ENCODE measurements at places on chromosomes 16 and 17.

DNA sequence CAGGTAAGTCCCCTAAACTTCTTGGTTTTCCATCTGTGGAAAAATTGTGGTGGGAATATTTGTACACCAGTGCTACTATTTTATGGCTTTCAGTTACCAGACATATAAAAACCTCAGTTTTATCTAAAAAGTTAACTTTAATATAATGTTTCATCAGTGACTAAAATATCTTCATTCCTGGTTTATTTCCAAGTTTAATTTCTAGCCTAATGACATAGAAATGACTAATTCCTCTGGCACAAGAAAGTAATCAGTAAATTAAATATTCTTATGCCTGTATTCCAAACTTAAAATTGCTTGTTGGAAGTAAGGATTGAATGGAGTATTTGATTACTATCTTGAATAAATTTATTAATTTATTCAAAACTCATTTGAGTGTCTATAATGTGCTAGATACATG lies 757.0 kb downstream of the CDH11 start:
- no peak for DNase-seq

DNA sequence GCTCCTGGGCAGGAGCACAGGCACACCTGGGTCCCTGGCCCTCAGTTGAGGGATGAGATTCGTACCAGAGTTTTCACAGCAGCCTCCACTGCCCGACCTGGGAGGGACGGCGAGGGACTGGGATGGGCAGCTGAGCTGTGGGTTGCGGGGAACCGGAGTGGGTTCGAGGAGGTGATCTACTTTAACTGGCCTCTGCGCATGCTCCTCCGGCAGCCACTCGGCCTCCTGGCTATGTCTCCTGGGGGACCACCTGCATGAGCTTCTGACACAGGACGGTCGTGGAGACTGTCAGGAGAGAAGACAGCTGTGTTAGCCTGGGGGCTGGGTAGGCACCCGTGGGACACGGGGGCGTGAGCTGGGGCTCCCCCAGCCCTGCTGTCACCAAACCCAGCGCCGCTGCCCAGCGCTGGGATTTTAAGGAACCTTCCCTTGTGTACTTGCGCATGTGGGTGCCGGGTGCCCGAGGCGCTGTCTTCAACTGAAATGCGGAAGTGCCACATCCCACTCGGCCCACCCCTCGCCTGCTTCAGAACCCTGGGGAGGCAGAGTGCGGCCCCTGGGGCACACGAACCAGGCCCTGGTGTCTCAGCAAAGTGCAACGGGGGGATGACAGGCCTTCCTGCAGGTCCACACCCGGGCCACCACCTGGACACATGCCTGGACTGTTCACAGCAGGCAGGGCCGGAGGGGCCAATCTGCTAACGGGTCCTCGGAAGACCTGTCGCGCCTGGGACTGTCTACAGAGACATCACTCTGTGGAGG lies 36.4 kb downstream of the SLC7A5 start:
- DNase-seq, result no peak

DNA sequence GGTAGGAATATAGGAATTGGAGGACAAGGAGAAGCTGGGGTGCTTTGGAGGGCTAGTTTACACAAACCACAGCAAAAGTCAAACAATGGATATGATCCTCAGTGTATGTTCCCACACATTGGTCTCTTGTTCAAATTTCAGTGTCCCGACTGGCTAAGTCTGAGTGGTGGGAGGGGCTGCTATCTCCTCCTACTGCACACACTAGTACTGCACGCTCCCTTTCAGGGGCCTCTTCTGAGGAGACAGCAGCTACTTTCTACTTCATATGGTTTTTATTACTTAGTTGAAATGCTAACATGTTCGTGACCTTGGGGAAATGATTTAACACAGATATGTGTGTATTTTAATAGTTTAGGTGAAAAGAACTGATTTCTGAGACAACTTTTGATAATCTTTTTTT lies 18.8 kb upstream of the KRT10 start:
- no peak for DNase-seq

- DNase-seq, result no peak
These were observed 60.2 kb upstream of the C17orf78 start for GRCh38 chr17:37315601-37316000.

DNA sequence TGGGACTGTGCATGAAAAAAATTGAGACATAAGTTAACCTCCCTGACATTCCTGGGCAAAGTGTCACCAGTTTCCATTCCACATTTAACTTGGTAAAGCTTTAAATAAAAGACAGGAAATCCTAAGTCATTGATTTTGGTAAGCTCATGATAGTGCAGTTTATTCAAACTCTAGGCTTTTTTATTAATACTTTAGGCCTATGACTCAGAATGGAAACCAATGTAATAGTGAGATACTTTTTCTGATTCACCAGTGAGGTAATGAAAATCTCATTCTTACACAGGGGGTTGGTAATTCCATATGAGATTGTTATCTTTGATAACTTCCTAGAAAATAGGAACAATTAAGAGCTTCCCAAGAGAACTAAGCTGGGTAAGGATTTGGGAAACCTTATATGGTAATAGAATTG lies 91.1 kb downstream of the NLK start:
- peak; percentile 41 for DNase-seq

DNA sequence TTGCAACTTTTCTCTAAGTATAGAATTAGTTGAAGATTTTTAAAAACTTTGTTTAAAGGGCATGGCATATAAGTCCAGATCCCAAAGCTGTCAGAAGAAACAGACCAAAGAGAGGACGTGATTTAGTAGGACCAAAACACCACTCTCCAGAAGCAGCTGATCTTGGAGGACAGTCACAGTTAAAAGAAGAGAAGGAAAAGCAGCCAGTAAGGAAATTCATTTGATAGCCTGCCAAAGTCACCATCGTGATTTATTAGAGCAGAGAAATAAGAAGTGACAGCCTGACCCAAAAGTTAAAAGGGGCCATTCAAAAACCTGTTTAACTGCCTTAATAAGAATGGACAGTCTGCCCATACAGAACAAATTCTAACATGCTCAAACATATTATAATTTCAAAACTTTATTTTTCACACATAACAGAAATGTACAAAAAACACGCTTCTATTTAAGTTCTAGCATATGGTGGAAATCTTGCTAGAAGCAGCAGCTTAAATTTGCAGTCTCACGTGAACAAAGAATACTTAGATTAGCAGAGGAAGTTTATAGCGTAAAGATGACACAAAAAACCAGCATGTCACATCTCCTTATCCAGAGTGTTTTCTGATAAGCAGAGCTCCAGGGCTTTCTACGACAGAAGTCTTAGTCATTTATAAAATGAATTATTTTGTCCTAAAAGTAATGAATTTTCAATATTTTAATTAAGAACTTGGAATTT lies 37.2 kb downstream of the TXNDC11 start:
- no peak for DNase-seq

DNA sequence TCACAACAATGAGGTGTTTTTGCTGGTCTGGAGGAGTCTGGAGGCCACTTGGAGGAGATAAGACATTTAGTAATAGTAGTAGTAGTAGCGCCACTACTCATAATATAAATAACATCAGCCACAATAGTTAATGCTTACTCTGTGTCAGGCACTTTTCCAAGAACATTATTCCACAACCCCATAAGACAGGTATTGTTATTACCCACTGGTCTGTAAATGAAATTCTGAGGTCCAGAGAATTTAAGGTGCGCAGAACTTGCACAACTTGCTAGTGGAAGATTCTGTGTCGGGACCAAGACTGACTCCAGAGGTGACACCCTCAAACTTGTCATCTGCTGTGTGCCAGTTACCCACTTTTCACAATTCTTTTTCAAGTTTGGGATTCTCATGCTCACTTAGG lies 106.5 kb downstream of the MRM1 start:
- no peak for DNase-seq
